ENCODE measurements at places on chromosomes 3 and 15.

- DNase-seq = no peak
These were observed 14.0 kb upstream of the CCDC80 start for GRCh38 chr3:112654979-112655378.

GRCh38 chr15:84685304-84685703, 27.3 kb upstream of the NMB start:
- DNase-seq = no peak

- no peak for DNase-seq
These were observed 7.0 kb upstream of the RFT1 start for GRCh38 chr3:53137221-53137620.

DNA sequence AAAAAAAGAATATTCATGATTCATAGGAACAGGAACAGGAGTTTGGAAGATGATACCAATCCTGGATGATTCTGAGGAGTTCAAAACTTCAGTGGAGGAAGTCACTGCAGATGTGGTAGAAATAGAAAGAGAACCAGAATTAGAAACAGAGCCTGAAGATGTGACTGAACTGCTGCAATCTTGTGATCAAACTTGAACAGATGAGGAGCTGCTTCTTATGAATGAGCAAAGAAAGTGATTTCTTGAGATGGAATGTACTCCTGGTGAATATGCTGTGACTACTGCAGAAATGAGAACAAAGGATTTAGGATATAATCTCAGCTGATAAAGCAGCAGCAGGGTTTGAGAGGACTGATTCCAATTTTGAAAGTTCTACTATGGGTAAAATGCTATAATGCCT, 72.7 kb downstream of the GSK3B start:
- no peak for DNase-seq

DNA sequence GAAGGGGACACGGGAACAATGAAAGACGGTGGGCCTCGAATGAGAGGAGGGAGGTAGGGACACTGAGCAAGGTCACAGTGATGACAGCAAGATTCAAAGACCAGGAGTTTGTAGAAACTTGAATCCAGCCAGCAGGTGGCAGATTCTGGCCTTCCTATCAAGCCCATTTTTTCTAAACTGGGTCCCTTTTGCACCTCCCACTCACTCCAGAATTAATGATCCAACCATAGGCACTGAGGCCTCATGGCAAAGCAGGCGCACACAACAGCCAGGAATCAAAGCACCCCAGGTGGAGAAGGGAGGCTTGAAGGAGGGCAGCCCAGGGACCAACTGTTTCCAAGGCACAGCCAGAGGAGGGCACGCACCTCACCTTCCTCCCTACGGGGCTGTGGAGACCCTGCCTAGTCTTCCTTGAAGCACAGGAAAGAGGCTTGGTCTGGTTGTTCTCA, 90.2 kb downstream of the ANP32A start:
- DNase-seq = no peak

DNA sequence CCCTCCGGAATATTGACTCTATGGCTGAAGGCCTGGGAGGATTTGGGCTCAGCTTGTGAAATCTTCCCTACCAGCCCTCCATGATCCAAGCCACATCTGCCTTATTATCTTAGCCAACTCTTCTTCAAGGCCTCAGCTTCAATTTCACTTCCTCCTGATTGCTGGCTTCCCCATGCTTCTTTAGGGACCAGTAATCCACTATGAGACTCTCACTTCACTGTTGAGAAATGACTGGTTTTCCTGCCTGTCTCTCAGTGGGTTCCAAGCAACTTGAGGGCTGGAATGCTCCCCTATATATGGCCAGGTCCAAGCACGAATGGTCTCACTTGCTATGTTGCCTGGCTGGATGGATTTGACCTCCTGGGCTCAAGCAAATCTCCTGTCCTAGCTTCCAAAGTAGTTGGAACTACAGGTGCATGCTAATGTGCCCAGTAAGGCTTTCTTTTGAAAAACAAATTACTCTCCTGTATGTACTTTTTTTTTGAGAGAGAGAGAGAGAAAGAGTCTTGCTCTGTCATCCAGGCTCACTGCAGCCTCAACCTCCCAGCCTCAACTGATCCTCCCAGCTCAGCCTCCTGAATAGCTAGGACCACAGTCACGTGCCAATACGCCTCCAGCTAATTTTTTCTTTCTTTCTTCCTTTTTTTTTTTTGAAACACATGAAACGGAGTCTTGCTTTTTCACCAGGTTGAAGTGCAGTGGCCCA, 7.9 kb upstream of the PIK3CB start:
- DNase-seq = no peak

All from GM19239 (cell line).